ENCODE measurements at places on chromosomes 13 and 19.
A peak's percentile ranks its signal among the peaks of the same experiment; 100 is the strongest.

DNA sequence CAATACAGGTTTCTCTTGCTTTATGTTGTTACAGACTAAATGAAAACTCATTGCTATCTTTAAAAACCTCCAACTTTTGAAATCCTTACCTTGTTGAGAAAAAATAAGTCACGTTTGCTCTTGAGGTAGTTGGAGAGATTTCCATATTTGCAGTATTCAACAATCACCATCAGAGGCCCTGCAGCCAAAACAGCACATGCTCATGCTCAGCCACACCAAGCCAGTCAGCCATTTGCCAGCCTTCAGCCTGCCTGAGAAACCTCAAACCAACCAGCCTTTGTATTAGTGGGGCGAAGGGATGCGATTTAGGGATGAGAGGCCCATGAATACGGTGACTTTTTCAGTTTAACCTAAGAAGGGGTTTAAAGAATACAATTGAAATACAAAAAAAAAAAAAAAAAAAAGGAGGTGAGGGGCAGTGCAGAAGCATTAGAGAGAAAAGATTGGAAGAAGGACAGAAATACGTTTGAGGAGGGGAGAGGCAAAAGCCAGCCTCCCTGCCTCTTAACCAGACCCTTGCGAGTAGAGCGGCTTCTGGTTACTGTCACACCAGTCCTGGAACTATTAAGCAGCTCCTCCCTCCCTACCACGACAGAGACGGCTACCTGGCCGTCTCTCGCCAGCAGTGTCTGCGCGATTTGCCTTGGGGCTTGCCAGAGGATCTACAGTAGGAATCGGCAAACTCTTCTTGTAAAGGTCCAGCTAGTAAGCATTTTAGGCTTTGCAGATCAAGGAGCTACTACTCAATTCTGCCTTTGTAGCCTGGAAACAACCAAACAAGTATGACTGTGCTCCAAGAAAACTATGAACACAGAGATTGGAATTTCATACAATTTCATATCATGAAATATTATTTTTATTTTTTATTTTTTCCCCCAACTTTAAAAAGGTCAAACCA is 167.3 kb downstream of the FLT1 start:
- no peak overlapping the region for H3K4me3 ChIP-seq
- H3K4me1 ChIP-seq: no peaks in the 10 kb centered on the region
- H3K27me3 ChIP-seq: no peaks in the 10 kb centered on the region
- H3K36me3 ChIP-seq: no peaks in the 10 kb centered on the region
- no peak overlapping the region for H3K27ac ChIP-seq
- DNase-seq: no peak

DNA sequence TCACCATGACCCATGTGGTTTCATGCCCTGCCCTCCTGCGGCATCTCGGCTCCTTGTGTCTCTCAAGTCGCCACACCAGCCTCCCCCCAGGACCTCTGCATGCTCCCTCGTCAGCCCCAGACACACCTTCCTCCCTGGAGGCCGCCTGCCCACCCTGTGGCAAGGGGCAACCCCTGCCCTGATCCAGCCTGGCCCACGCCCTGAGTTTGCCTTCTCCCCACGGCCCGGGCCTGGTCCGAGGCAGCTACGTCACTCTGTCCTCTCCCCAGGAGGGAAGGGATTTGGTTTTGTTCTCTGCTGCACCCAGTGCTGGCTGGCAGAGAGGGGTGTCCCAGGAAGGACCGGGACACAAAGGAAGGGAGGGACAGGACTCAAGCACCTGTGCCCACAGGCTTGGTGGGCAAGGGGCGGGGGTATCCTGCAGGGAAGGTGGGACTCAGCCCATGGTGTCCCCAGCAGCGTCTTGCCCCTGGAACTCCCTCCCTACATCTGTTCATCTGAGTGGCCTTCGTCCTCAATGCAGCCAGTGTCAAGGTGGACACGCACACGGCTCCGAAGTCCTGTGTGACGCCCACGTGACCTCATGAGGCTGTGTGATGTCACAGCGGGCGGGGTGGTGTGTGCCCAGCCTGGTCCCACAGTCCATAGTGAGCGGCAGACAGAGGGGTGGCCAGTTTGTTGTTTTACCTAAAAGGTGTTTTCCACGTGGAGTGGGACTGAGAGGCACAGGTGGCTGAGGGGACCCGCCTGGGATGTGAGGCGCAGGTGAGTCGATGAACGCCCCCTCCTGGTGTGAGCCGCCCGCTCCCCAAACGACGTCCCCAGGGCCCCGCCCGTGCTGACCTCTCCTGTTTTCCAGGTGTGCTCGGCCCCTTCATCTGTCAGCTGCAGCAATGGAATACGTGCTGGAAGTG is at the start of gene TEX29:
Gene TEX29, plus strand, starts transcription at position 645 of the 914 bp plus-strand sequence. Its CDS starts 249 bp downstream, at position 894.
- no peak for DNase-seq
- no peaks in the 10 kb centered on the region for H3K27me3 ChIP-seq
- no peaks in the 10 kb centered on the region for H3K36me3 ChIP-seq
- H3K27ac ChIP-seq: no peak within 1 kb of the TSS
- no peaks in the 10 kb centered on the region for H3K4me1 ChIP-seq

GRCh38 chr13:92900446-92900845 is 326.2 kb upstream of the GPC6 start:
- no peaks in the 10 kb centered on the region for H3K27me3 ChIP-seq
- DNase-seq: no peak
- H3K27ac ChIP-seq: no peak overlapping the region
- no peaks in the 10 kb centered on the region for H3K4me1 ChIP-seq
- no peak overlapping the region for H3K4me3 ChIP-seq

- peak overlapping the region; percentile 24 for H3K27ac ChIP-seq
- DNase-seq: no peak
- H3K4me1 ChIP-seq: peaks cover 47% of the 10 kb centered on the region
- H3K27me3 ChIP-seq: peaks cover 16% of the 10 kb centered on the region
- peak overlapping the region; percentile 92 for H3K4me3 ChIP-seq
- H3K36me3 ChIP-seq: peaks cover 2% of the 10 kb centered on the region
Measured at GRCh38 chr19:42246143-42246921, 3.9 kb upstream of the GSK3A start.

- H3K4me1 ChIP-seq: peaks cover 48% of the 10 kb centered on the region
- peaks cover 3% of the 10 kb centered on the region for H3K36me3 ChIP-seq
- DNase-seq: peak; percentile 23
Measured at GRCh38 chr19:5192568-5192967, 148.0 kb downstream of the PTPRS start.

Data from neural crest cell (in vitro differentiated cells).